GF-D8 (cell line): ENCODE measurements at places on chromosomes 4 and X.

DNA sequence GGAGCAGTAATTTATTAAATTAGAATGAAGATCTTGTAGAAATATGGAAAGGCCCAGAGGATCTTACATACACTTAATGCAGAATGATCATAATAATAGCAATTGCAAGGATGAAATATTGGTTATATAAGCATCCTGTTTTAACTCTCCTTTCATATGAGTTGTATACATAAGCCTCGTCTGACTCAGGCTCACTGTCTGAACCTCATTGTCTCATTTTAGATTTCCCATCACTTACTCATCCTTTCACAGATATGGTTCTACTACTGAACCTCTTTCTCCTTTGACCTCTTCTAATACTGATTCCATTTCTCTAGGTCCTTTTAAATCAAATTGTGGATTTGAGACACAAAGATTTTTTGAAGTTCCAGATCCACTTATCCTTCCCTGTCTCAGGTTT, 277.3 kb upstream of the TRPC5 start:
- DNase-seq, result no peak

DNA sequence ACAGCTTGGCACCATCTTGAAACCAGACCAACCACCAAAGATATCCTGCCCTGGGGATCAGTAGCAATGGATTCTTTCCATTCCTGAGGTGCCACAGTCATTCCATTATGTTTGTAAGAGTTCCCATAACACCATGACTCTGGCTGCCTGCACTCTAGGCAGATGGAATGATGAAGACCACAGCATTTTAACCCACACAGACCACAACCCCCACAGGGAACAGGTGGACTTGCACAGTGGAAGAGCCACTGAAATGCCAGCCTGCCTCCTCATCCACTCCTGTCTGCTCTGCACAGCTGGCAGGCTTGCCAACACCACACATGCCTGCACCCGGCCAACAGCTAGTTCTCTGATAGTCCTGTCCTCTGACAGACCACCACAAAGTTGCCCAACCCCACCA, 2362.2 kb upstream of the AGA start:
- no peak for DNase-seq

- no peak for DNase-seq
These were observed 255.8 kb downstream of the COL25A1 start for GRCh38 chr4:109046471-109047201.

- DNase-seq, result no peak
These were observed 2.3 kb downstream of the CD99 start for GRCh38 chrX:2693113-2694002.

GRCh38 chrX:63750811-63751210, 34.2 kb downstream of the ARHGEF9 start:
- no peak for DNase-seq

DNA sequence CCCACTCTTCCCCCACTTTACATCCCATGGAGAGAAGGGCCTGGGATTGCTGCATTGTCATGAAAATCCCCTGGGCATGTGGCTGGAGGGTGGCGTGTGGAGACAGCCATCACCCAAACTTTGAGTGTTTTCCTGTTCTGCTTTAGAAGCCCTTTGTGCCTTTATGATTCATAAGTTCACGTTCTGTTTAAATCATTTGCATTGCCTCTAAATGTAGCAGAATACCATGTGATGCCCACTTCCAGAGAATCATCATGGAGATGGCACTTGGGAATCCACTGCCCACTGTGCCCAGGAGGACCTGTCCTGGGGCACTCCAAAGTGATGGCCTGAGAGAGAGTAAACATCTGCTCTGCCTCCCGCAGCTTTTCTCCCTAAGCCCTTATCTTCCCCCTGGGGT, 52.8 kb downstream of the MED28 start:
- no peak for DNase-seq

- no peak for DNase-seq
These were observed 127.4 kb downstream of the SLC39A8 start for GRCh38 chr4:102217775-102218355.

DNA sequence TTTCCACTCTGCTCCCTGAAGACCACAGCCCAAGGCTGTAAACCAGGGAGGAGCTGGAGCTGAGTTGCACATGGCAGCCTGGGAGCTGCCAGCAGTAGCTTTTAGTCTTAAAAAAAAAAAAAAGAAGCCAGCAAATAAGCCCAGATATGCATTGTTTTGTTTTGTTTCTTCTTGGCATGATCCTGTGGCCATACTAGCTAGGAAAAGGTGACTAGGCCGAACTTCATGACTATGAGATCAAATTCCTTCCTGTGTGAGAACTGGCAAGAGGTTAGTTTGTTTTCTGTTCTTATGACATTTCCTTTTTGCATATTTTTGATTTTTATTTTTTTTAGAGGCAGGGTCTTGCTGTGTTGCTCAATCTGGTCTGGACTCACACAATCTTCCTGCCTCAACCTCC, 323.3 kb downstream of the DCTD start:
- no peak for DNase-seq

- DNase-seq, result no peak
These were observed 72.2 kb upstream of the PPP3CA start for GRCh38 chr4:101419336-101420135.

DNA sequence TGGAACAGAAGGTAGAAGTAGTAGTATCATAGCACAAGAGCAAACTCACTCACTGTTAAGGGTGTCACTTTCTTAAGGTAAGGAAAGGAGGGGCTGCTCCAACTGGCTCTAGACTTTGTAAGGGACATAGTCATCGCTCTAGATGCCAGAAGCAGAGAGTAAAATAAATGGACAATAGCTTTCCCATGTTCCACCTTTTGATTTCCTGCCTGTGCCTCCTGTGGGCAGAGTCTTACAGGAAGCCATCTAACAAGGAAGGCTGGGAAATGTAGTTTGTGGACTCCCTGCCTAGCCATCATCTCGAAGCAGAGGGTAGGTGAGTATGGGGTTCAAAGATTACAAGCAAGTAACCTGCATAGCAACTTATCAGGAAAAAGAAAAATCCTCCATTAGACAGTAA, 1.7 kb upstream of the METTL14 start:
- peak; percentile 27 for DNase-seq

GRCh38 chr4:116755051-116755450, 330.3 kb downstream of the TRAM1L1 start:
- no peak for DNase-seq

DNA sequence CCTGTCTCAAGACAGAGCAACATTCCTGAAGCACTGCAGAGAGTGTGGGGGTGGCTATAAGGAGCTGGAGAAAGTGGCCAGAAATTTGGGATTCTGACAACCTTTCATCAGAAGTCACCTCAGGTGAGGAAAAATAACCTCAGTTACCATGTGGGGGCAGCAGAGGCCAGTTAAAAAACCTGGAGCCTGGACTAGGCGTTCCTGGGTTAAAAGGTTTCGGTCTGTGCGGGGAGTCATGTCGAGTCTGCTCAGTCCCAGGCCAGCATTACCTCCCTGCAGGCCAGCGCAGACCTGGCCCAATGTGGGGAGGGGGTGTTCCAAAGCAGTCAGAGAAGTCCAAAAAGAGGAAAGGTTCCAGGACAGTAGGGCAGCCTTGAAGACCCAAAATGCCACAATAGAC, 10.9 kb upstream of the NALF2 start:
- no peak for DNase-seq

DNA sequence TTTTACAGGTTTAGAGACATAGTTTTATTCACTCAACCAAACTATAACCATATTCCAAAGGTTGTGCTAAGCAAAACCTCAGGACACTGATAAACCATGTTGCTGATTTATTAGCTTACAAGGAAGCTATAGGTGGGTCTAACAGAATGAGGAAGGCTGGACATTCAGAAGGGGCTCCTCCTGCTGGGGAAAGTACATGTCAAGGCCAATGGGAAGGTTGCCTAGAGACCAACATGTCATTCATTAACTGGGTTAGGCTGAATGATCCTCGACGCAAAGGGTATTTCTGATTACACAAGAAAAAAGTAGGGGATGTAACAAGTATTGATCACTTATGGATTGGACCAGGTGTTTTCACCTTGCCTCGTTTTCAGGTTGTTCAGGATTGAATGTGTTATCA, 30.3 kb downstream of the SLC10A6 start:
- no peak for DNase-seq

DNA sequence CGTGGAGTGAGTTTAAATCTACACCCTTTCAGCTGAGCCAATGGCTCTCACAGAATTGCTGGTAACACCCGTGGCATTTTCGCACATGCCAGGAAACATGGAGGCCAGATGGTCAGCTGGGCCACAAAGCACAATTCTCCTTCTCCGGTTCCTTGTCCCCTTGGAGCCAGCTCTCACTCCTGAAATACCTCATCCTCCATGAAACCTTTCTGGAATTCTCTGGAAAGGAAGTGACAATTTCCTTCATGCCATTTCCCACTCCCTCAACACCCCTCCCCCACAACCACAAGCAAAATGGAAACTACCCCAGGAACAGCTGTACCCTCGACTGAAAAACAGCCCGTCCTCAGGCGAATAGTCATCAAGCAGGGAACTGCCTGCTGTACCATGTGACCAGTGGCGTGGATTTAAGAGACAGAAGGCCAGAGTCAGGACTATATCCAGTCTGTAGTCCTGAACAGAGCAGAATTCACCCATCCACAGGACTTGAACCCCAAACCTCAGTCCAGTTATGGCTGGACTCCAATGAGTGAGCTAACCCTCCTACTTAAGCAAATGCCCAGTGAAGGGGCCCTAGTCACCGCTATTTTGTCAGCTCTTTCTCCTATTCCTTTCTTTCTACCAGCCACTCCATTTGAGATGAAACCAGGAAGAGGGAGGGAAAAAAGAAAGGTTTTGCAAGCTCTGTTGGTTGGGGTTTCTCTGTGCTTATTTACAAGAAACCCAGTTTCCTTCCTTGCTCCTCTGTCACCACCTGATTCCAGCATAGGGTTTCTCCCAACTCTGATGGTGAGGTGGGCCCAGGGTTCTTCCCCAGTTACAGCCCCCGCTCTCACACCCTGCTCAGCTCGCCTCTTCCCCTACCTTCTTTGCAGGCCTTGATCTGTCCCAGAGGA, 24.5 kb downstream of the ELF4 start:
- DNase-seq, result peak; percentile 62

GRCh38 chrX:71623714-71624113, 5.4 kb upstream of the CXCR3 start:
- DNase-seq, result no peak

GRCh38 chr4:152565333-152565732, 29.4 kb upstream of the FBXW7 start:
- DNase-seq, result no peak

DNA sequence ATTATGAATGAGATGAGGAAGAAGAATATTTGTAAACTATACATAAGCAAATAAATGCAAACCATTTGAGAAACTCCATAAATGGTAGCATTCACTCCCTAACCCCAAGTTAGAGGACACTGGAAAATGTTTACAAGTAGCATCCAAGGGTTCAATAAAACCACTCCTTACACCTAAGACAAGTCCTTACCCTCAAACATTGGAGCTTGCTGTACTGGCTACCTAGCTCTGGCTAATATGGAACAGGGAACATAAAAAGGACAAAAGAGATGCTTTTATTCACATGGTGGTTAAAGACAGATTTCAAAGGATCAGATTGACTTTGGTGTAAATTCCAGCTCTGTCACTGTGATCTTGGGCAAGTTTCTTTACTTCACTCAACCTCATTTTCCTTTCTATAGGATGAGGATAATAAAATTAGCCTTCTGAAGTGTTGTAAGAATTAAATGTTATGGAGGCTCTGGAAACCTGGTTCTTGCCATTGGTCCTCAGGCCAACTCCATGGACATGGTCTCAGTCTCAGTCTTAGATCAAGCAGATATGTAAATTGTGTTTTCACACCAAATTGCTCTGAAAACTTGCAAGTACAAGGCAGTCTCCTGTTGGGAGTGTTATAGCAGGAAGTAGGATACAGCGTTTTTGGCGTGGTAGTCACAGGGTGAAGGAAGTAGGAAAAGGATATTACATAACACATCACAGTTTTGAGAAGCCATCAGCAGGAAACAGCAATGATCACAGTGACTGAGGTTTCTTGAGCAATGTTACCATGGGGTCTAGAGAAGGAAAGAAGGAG, 3.3 kb downstream of the CXCL1 start:
- DNase-seq, result peak; percentile 91

- DNase-seq, result no peak
These were observed 529 bp downstream of the DHRSX start for GRCh38 chrX:2500091-2500802.

GRCh38 chr4:151807220-151807619, 46.4 kb upstream of the GATB start:
- no peak for DNase-seq

- DNase-seq, result no peak
These were observed 33.8 kb downstream of the LONRF3 start for GRCh38 chrX:119008110-119008744.

- DNase-seq, result no peak
These were observed 225.4 kb downstream of the PCDH7 start for GRCh38 chr4:30945586-30945985.

DNA sequence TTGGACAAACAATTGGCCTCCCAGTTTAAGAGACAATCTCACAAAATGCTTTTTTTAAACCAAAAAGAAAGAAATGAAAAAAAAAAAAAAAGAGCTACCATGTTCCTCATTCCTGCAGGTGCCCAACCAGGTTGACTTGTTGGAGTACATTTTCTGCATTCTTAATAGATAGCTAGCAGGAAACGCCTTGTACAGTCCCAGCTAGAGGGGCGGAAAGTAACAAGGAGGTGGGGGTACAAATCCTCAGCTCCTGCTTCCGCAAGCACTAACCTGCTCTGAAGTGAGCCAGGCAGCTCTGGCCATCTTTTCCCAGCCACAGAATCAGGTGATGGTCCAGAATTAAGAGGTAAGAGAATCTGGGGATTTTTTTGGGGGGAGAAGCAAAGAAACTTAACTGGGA, at the start of gene VGLL1:
Gene VGLL1, plus strand, starts transcription at position 265 of the 400 bp plus-strand sequence. CDS start 3,806 bp downstream, outside the sequence.
- DNase-seq, result no peak

DNA sequence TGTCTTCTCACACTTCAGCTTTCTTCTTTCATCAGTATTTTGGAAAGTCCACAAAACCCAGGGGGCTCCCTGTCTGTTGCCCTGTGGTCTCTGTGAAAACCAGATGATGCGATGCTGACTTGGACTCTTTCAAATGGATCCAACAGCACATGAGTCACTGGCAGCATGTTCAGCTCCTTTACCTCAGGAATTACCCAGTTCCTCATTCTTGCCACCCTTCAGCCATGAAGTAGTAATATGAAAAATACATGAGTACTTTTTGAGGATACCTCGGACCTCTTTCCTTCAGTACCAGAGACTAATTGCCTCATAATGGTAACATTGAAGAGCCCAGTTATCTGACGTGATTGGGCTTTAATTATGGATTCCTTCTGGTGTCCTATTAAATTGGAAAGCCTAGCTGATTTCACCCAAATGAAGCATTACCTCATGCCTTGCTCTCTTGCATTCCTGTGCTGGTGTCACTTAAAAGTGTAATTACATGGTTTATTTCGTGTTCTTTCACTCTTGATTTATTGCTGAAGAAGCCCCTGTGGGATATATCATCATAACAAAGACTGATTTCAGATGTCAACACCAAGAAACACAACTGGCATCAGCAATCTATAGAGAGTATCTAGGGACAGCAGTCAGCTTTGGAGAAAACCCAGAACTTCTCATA, 63.4 kb downstream of the NFKB1 start:
- no peak for DNase-seq
